Stimulated activated naive B cell treated with anti-CD40 and anti-IgM and Interleukin-4, amounts not matched to agents 10 μg/mL and 1 μg/mL and 100 μg/mL, for 72 hours (primary cell): ENCODE measurements at places on chromosomes 4 and X.

DNA sequence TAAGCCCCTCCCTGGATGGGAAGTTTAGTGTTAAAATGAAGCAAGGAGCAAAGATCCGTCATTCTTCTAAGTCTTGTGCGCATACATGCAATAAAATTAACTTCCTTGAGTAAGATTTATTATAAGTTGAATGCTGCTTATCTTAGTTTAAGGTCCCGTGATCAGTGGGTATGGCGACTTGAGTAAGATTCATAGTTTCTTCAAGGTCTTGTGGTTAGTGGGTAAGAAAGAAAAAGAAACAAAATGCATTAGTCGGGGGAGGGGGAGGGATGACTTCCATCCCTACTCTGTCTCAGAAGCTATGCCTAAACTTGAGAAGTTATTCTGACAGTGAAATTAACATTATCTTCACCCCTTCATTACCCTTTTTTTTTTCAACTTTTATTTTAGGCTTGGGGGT, 127.3 kb upstream of the MAGEB16 start:
- DNase-seq = no peak

DNA sequence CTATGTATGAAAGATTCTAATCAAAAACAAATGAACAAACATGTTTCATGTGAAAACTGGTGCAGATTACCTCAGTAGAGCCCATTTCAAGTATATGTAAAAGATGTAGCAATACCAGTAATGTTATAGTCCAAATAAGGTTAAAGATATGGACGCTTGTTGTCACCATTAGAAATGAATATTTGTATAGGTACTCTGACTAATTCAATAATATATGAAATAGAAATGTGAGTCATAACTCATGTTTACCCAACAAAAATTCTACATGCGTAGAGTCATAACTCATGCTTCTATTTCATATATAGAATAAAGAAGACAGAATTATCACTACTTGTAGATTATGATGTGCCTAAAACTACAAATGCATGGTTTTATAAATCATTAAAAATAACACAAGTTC, 739.1 kb upstream of the DIAPH2 start:
- DNase-seq = no peak

- DNase-seq = no peak
Observed at GRCh38 chr4:71198958-71199357, 139.9 kb upstream of the SLC4A4 start.

DNA sequence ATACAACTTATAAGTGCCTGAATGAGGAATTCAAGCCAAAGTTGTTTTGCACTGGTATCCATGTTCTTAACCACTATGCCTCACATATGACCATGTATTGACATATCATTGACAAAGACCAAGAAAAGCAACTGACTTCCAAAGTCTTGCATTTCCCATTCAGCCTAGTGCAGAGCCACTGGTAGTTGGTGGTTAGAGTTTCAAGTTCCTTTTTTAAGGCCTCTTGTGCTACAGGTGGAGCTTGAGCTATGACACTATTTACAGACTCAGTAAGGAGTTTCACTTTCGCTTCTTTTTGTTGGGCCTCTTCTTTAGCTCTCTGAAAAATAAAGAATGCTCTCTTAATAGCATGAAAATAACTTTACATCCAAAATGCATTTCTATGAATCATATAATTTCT, 763.0 kb downstream of the DMD start:
- DNase-seq = peak; percentile 9

GRCh38 chr4:128298146-128298758, 10.6 kb upstream of the PGRMC2 start:
- DNase-seq = no peak

DNA sequence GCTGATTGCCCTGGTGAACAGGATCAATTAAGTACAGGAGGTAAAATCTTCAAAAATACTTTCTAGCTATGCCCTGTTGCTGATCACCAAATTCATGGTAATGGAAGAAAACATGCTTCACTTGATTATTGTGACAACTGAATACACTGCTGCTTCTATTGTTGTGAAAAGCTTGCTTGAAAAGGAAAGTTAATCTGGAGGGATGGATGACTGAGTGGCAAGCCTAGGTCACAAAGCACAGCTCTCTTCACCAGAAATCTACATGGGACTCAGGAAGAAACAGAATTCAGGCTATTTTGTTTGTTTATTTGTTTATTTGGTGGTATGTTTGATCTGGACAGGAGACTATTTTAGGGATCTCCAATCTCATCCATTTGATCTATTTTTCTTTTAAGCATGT, 182.0 kb downstream of the MGST2 start:
- no peak for DNase-seq

DNA sequence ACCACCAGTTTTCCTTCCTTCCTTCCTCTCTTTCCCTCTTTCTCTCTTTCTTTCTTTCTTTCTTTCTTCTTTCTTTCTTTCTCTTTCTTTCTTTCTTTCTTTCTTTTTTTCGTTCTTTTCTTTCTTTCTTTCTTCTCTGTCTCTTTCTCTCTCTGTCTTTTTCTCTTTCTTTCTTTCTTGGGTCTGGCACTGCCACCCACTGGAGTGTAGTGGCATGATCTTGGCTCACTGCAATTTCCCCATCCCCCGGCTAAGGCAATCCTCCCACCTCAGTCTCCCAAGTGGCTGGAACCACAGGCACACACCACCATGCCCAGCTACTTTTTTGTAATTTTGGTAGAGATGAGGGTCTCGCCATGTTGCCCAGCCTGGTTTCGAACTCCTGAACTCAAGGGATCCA, 51.6 kb upstream of the NHS start:
- no peak for DNase-seq

DNA sequence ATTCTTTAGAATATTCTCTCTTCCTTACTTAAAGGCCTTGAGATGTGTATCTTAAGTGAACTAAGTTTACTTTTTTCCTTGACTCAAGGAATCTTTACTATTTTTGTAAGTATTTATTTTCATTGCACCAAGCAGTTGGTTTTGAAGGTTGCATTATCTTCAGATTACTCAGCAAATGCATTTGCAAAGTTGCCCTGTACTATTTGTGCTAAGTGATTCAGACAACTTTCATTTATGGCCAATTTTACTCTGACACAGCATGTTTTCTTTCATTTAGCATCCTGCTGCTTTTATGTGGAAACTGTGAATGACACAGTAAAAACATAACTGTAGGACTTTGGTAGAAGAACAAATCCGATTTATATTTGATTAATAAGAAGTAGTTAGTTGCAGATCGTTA, 191.0 kb downstream of the CCSER1 start:
- DNase-seq = no peak

- DNase-seq = no peak
Observed at GRCh38 chrX:14865201-14865600, 7.7 kb downstream of the FANCB start.

- DNase-seq = no peak
Observed at GRCh38 chr4:22462688-22463087, 53.2 kb downstream of the ADGRA3 start.

- DNase-seq = no peak
Observed at GRCh38 chr4:112901962-112902411, 147.5 kb upstream of the ANK2 start.

DNA sequence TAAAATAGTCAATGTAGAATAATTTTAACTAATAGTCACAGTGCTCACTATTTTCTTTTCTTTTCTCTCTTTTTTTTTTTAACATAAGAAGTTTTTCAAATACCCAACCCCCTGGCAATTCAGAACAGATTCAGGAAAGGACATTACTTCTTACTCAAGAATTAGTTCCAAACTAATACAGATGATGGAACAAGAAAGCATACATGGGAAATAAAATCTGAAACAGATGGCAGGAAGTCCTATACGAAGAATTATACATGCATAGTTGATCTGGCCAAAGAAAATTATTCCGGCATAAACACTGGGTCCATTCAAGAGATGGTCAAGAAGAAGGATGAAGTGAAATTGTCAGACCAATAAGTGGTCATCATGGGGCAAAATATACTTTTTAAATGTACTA, 614.4 kb upstream of the INTU start:
- no peak for DNase-seq

GRCh38 chrX:154918060-154918483, 31.9 kb downstream of the F8A1 start:
- DNase-seq = peak; percentile 2

DNA sequence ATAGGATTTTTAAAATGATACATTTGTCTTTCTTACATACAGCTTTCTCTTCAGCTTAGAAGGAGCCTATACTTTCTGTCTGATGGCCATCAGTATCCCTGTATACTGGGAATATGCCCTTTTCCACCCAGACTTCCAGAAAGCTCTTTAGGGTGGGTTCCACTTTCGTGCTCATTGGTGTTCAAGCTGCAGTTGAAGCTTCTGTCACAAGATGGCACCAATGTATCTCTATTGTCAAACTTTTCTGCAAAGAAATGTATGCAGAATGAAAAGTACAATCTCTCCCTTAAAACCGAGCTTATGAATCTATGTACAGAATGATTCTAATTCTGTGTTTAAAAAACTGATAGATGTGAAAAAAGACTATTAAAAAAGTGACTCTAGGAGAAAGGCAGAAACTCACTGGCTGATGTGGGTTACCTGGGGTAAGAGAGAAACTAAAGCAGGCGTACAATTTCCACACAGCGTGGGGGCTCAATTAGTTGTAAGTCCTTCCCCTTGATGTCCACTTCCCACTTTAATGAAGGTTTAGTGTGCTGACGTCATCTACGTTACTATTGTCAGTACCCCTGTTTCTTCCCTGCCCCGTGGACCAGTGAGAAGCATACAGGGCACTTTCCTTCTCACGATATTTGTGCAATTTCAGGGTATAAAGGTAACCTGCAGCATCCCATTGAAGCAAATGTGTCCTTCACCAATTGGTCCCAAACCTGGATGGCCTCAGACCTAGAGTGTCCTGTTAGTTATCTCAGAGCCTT, 57.3 kb upstream of the TCEAL2 start:
- no peak for DNase-seq

GRCh38 chrX:10047631-10048030, 80.5 kb downstream of the CLDN34 start:
- no peak for DNase-seq

GRCh38 chr4:11881364-11881763, 452.7 kb upstream of the HS3ST1 start:
- no peak for DNase-seq

GRCh38 chrX:153889123-153889522, 3.1 kb upstream of the L1CAM start:
- DNase-seq = no peak

- no peak for DNase-seq
Observed at GRCh38 chrX:10416424-10416823, 204.0 kb downstream of the MID1 start.

- DNase-seq = no peak
Observed at GRCh38 chrX:47814851-47815250, 21.9 kb upstream of the ZNF81 start.

GRCh38 chr4:174213731-174214100, 69.8 kb downstream of the FBXO8 start:
- DNase-seq = no peak

DNA sequence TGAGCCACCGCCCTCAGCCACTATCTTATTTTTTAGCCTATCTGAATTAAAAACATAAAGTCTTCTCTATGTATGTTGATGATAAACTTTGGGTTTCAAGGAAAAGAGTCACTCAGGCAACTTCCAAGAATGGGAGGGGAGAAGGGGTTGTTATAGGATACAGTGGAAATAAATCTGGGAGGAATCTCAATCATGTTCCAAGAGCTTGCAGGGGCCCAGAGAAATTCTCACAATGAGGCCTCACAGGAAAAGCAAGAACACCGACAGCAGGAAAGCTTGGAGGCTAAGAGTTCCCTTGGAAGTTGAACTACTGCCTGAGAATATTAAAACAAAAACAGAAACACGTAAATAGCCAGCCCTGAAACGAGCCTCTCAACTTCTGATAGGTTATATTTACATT, 384.6 kb upstream of the IGFBP7 start:
- DNase-seq = no peak

GRCh38 chr4:123444290-123444731, 47.7 kb downstream of the SPRY1 start:
- peak; percentile 55 for DNase-seq

GRCh38 chr4:173236301-173236700, 67.7 kb downstream of the GALNT7 start:
- DNase-seq = no peak

GRCh38 chr4:41475402-41475801, 62.6 kb upstream of the LIMCH1 start:
- DNase-seq = no peak

DNA sequence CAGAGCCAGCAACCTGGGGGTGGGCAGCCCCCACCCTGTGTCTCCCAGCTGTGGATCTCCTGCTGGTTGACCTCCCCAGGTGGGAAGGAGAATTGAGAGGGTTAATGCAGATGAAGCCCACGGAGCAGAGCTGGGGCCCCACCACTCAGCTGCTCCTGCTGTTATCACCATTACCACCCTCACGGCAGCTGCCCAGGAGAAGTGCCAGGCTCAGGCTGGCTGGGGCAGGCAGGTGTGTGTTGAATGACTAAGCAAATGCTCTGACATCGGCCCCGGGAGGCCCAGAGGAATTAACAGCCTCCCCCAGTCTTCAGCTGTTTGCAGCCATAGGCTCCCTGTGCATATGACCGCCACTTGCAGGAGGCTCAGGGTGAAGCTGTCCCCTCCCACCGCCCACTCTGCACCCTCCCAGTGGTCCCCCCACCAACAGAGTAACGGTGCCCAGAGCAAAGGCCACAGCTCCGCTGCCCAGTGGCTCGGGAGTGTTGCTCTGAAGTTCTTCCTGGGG, 133.8 kb downstream of the CPZ start:
- no peak for DNase-seq

GRCh38 chrX:140765043-140765784, 55.7 kb downstream of the LINC00632 start:
- DNase-seq = no peak

GRCh38 chrX:54044877-54045338, 635 bp upstream of the PHF8 start:
- no peak for DNase-seq

DNA sequence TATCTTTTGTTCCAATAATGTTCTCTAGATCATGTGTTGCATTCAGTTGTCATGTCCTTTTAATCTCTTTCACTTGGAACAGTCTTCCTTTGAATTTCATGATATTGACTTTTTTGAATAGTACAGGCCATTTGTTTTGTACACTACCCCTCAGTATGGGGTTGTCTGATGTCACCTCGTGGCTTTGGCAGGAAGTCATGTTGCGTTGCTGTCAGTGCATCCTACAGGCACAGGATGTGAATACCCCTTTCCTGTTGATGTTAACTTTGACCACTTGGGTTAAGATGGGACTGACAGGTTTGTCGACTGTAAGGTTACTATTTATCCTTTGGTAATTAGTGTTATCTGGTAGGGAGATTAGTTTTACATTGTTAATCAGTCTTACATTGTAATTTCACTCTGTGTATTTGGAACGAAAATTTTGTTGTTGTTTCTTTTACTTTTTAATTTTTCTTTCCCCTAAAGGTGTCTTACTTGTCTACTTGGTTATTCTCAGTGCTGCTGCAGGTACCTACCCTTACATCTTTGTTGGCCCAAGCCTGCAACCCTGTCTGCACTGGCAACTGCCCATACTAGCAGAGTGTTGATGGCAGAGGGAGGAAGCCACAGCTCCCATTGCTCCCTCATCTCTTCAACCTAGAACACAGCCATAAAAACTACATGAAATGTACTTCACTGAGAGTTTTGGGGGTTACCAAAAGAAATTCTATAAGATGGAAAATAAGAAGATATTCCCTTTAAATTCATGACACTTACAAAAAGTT, 14.7 kb upstream of the ATP8A1 start:
- no peak for DNase-seq
